Cardiac muscle cell (in vitro differentiated cells and primary cell): ENCODE measurements at places on chromosomes 11 and 22.

- no peak for DNase-seq
Measured at GRCh38 chr11:117905524-117905923, 23.7 kb downstream of the TMPRSS13 start.

DNA sequence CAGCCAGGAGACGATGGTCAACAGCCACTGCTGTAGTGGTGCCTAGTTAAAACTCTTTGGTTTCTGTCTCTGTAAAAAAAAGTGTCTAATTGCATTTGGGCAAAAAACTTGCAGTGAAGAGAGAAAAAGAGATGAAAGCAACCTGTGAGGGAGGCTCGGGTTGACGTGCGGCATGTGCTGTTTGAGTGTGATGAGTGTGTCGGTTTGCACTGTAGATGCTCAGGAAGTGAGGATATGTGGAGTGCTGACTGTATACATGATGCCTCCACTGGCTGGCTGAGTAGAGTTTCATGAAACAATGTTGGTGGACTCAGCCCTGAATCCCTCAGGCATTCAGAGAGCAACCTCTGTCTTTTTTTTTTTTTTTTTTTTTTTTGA is 4.3 kb upstream of the DGCR6L start:
- no peak for DNase-seq

DNA sequence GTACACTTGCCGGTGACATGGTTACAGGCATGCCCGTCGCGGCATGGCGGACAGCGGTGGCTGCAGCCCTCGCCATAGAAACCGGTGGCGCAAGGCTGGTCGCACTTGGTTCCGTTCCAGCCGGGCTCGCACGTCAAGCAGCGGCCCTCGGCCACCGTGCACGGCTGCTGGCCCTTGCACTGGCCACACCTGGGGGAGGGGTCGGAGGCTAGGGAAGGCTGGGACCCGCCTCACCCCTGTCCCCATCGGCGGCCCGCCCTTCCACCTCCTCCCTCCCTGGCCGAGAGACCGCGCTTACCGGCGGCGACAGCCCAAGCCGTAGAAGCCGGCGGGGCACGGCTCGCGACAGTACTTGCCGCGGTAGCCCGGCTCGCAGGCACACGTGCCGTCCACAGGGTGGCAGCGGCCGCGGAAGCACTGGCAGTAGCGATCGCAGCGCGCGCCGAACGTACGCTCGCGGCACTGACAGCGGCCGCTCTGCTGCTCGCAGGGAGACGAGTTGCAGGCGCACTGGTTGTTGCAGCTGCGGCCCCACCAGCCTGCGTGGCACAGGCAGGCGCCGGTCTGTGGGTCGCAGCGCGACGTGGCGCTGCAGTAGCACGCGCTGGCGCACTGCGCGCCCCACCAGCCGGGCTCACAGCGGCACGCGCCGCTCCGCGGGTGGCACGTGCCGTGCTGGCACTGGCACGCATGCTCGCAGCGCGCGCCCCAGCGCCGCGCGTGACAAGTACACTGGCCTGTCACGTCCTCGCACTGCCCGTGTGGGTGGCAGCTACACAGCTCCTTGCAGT is 6.7 kb downstream of the SCARF2 start:
- DNase-seq = peak; percentile 80

GRCh38 chr11:41307296-41308080 is 152.0 kb downstream of the LRRC4C start:
- no peak for DNase-seq

GRCh38 chr11:67415501-67416304 is at the start of gene CARNS1:
Gene CARNS1 (plus strand): TSS chr11:67415678. CDS start chr11:67416200, 522 bp downstream.
- DNase-seq = no peak

DNA sequence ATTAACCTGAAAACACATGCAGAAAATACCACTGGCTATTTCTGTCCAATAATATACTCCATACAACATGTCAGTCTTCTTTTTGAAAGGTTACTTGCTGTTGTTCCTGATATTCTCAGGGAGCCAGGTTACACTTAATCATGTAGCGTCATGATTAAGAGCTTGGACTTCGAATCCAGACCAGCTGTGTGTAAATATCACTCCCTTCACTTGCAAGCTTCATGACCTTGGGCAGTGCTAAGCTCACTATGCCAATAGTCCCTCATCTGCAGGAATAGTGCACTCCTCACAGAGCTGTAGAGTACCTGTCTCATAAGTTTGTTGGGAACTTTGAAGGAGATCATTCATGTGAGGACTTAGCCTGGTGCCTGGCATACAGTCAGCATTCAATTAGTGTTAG is 1.9 kb downstream of the HTR3B start:
- DNase-seq = no peak
